Activated CD8-positive, alpha-beta T cell treated with anti-CD3 and anti-CD28 coated beads, Interleukin-2, amount 10 ng/mL, durations not matched to agents 7 days and 5 days (primary cell): ENCODE measurements at places on chromosomes 2 and 18.

DNA sequence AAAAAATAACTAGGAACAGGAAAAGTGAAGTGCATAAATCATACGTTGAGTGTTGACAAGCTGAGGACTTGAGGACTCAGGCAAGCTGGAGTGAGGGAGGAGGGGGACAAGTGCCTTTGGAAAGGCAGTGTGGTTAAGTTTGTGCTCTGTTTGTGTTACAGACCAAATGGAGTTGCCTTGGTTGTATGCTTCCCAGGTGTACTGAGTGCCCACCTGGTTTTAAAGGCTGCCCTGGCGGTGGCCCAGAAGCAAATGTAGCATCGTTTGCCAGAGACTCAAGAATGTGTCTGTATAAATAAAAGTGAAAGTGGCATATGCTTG, 240.9 kb downstream of the PRKCE start:
- no peak for DNase-seq

- no peak for DNase-seq
These were observed 297.7 kb downstream of the NCKAP5 start for GRCh38 chr2:133270550-133270949.

DNA sequence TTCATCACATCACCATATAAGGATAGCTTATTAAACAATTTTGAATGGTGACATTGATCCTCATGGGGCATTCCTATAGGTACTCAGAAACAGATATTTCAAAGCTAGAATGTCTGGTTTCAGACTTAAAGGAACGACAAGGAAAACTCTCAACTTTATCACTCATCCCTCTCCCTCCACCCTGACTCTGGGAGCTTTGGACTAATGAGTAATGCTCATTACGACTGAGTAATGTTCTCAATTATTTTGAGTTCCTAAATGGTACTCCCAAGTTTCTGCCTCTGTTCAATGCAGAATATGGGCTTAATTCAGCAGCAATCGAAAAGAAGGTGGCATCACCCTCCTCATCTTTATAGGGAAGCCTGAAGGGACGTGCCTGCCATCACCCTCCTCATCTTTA, 43.4 kb downstream of the RFX8 start:
- DNase-seq = no peak

DNA sequence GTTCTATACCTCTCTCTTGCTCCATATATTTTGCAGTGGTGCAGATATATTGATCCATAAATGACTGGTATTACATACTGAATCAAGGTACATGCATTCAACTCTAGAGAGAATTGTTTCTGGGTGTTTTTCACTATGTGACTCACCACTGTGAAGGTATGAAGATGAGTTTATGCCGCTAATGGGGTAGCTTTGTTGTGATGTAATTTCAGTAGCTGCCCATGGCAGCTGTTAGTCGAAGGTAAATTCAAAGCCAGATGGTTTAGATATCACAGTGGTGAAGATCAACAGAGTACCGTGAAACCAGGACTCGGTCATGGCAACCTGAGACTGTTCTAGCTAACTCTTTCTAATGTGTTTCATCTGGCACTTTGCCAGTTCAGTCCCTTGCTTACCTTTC, 50.4 kb downstream of the PKP4 start:
- no peak for DNase-seq

DNA sequence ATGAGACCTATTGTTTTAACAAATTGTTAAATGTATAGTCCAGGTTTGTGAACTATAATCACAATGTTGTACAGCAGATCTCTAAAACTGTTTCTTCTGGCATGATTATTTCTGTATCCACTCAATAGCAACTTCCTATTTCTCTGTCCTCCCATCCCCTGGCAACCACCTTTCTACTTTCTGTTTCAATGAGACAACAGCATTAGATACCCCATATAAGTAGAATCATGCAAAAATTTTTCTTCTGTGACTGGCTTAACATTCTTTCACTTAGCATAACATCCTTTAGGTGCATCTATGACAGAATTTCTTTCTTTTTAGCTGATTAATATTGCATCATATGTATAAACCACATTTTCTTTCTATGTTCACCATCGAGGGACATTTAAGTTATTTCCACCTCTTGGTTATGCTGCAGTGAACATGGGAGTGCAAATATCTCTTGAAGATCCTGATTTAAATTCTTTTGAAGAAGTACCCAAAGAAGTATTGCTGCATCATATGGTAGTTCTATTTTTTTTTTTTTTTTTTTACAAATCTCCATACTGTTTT, 713.5 kb downstream of the LRP1B start:
- no peak for DNase-seq

- no peak for DNase-seq
These were observed 3.3 kb upstream of the YWHAQ start for GRCh38 chr2:9634133-9634532.

DNA sequence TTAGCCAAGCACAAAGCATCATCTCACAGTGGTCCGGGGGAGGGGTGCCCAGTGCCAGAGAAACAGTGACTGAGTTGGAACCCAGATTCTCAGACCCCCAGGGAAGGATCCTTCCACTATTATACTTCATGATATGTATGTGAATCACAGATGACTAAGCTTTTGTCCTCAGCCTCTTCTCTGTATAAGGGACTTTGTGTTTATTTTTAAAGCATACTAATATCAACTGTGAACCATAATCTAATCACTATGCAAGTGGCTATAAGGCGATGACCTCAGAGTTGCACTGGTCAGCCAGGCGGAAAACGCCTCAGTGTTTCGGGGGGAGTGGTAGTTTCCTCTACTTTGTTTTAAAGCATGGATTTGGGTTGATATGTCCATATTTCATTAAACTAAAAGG, 160.4 kb upstream of the TMEM200C start:
- DNase-seq = no peak

DNA sequence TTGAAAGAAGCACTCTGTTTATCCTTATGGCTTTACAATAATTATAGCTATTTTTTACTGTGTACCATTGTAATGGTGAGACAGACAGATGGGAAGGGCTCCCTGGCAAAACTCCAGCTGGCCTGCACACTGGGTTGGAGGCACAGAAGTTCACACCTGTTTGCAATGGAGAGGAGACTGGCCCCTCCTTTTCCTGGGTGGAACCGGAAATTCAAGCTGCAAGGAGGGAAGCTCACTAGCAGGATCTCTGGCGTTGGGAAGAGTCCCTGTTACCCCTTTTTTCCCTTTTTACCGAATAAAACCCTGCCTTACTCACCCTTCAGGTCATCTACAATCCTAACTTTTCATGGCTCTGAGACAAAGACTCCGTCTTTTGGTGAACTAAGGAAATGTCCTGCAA, 100.3 kb upstream of the TFPI start:
- DNase-seq = no peak

- DNase-seq = no peak
These were observed 93.7 kb upstream of the KLHL29 start for GRCh38 chr2:23291239-23291638.

DNA sequence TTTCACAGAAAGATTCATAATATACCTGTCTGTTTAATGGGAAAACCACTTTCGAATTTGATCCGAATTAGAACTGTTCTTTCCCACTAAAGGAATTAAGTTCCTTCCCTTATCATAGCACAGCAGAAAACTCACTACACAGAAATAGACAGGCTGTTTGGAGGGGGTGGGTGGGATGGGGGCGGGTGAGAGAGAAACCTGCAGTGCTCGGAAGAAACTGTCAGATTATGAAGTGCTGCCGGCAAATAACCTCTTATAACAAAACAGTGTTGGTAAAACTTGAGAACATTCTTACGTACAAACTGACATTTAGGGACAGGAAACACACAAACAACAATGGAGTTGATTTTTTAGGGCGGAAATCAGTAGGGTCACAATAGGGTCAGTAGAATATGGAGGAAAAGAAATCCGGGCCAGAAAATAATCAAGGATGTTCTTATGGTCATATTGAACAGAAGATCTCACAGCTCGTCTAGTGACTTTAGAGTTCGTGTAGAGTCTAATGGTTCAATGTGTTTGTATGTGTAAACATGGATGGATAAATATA, 756.0 kb upstream of the LRATD1 start:
- DNase-seq = no peak

- no peak for DNase-seq
These were observed 319.1 kb downstream of the AGPS start for GRCh38 chr2:177711483-177712265.

- DNase-seq = no peak
These were observed 11.3 kb downstream of the CNNM4 start for GRCh38 chr2:96771796-96772618.

GRCh38 chr2:207224791-207225482, 59.2 kb upstream of the KLF7 start:
- no peak for DNase-seq

GRCh38 chr18:78994531-78994930, 14.9 kb downstream of the SALL3 start:
- DNase-seq = peak; percentile 1

- no peak for DNase-seq
These were observed 175.2 kb upstream of the SALL3 start for GRCh38 chr18:78804206-78805030.

- peak; percentile 37 for DNase-seq
These were observed 525 bp upstream of the MAL start for GRCh38 chr2:95024960-95025405.

DNA sequence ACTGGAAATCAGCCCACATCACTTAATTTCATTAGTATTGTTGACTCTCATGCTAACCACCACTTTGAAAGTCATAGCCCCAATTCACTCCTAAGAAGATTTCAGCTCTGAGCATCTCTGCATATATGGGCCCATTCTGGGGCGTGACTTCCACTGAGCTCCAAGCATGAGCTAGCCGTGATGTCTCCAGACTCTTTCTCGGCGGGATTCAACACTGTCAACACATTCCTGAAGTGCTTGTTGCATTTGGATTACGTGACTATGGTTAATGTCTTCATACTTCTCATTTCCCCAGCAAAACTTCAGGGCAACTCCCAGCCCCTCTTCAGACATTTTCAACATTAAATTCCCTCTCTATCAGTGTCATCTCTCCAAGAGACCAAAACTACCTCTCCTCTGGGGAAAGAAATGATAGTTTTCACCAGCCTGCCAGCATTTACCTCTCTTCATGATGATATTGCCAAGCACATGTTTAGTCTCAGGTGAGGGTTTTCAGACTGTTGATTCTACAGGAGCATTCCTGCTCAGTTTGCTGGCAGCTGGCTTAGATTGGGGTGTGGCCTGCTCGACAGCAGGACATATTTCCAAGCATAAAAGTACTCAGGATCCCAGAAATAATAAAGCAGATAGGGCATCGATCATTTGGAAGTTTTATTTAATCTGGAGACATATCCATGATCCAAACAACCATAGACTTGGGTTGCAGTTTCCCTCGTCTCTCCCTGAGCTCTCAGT, 81.7 kb downstream of the FEZ2 start:
- no peak for DNase-seq

GRCh38 chr2:168705534-168706470, 96.6 kb upstream of the NOSTRIN start:
- DNase-seq = no peak

DNA sequence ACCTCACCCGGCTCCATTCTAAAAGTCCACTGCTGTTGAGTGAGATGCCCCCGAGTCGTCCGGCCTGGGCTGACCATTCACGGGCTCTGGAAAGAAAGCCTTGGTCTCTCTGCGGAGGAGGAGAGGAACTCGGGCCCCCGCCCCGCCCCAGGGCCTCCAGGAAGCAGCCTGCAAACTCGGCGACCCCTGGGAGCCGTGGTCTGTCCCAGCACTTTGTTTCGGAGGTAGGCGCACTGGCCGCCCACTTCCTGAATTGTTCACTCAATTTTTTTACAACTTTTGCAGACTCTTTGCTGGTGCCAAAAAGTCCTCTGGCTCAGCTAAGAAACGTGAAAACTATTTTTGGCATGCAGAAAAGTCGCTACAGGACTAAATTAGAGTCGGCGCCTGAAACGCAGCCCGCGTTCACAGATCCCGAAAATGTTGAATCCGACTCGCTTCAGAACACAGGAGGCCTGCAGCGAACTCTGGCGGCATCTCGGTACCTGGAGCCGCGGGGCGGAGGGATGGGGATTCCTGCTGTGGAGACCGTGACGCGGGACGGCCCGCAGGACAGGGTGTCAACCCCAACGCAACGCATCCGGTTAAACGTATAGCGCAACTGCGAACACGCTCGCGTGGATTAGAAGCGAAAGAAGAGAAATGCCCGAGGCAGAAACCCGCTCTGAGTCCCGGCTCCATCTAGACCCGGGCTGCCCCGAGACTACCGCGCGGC, 1.5 kb downstream of the PXDN start:
- peak; percentile 31 for DNase-seq

DNA sequence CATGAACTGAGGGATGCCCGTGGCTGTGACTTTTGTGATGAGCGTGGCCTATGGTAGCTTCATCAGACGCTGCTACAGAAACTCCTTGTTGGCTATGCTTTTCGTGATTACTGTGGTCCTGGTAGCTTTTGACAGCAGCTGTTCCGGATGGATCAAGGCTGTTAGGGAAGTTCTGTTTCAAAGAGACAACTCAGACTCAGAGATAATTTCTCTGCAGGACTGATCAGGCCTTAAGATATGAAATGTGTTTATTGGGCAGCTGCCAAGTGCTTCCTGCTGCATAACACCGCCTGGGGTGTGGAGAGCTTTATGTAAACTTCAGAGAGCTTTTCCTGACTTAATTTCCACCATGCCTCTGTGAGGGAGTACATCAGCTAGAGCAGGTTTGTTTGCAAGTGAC, 243.8 kb downstream of the TSN start:
- DNase-seq = no peak

- DNase-seq = peak; percentile 81
These were observed 2.5 kb upstream of the MREG start for GRCh38 chr2:216015722-216016464.

GRCh38 chr2:144771348-144771747, 251.4 kb upstream of the ZEB2 start:
- no peak for DNase-seq

DNA sequence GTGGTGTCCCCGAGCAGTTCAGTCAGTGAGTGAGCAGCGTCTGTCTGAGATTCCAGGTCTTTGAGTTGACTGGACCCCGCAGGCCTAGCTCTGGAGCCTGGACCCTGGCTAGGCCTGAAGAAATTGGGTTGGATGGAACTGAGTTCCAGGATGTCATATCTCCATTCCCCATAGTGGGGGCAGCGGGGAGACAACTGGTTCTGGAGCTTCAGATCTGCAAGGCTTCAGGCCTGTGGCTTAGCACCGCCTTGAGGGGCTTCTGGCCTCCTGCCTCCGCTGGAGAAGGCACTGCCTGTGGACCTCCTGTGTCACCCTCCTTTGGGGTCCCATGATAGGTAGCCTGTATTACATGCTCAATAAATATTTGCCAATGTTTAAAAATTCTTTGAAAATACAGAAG, 288.4 kb upstream of the ID2 start:
- DNase-seq = no peak

GRCh38 chr18:72555968-72556367, 11.8 kb upstream of the CBLN2 start:
- DNase-seq = no peak

GRCh38 chr2:222610746-222611145, 45.1 kb downstream of the FARSB start:
- DNase-seq = no peak

DNA sequence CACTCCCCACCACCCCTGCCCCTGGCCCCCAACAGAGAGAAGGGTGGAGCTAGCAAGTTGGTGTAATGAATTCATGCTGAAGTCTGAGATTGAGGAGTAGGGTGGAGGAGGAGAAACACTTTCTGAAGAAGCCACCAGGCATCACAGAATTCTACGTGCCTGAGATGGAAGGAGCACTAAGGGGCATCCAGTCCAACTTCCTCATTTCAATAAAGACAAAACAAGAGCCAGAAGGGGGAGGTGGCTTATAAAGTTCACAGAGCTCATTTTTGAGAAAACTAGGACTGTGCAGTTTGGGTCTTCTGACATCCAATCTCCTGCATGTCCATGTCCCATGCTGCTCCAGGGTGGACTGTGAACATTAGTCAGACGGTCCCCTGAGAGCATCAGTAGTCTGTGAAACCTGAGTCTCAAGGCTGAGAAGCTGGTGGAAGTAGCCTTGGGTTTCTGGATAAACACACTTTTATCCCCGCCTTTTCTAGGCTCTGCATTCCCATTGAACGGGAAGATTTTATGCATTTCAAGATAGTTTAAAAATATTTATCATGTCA, 77.7 kb downstream of the TRIM43 start:
- DNase-seq = no peak
